ENCODE measurements at places on chromosomes 1 and 21.

DNA sequence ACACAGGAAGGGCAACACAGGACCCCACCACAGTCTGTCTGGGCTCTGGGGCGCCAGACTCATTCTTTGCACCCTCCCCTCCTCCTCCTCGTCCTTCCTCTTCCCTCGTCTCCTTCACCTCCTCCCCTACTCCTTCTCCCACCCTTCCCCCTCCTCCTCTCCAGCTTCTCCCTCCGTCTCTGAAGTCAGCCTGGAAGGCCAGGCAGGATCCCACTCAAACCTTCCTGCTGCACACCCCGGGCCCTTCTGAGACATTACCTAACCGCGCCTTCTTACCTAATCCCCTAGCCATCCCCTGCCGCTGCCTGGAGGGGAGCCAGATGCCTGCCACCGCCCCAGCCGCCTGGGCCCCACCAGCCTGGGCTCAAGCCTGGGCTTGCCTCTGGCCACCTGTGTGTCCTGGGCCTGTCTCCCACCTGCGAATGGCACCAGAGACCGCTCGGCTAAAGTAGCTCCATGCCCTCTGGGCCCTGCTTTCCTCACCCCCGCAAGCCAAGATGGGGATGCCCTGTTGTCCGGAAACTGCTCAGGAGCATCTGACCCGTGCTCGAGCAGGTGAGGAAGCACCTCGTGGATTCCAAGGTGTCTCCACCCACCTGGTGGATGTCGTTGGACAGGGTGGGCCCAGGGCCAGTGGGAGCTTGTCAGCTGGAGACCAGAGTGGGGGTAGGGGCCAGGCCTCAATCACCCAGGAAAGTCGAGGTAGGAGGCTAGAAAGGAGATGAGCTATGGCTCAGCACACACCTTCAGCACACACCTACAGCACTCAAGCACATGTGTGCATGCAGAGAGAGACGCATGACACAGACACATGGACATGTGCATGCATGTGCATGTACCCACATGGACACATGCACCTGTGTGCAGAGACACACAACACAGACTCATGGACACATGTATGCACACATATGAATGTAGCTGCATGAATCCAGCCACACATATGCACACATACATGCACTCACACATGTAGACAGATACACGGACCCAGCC, 31.9 kb downstream of the WNT9A start:
- no peak for DNase-seq

GRCh38 chr1:111699268-111699667, 39.9 kb downstream of the INKA2 start:
- DNase-seq: no peak

DNA sequence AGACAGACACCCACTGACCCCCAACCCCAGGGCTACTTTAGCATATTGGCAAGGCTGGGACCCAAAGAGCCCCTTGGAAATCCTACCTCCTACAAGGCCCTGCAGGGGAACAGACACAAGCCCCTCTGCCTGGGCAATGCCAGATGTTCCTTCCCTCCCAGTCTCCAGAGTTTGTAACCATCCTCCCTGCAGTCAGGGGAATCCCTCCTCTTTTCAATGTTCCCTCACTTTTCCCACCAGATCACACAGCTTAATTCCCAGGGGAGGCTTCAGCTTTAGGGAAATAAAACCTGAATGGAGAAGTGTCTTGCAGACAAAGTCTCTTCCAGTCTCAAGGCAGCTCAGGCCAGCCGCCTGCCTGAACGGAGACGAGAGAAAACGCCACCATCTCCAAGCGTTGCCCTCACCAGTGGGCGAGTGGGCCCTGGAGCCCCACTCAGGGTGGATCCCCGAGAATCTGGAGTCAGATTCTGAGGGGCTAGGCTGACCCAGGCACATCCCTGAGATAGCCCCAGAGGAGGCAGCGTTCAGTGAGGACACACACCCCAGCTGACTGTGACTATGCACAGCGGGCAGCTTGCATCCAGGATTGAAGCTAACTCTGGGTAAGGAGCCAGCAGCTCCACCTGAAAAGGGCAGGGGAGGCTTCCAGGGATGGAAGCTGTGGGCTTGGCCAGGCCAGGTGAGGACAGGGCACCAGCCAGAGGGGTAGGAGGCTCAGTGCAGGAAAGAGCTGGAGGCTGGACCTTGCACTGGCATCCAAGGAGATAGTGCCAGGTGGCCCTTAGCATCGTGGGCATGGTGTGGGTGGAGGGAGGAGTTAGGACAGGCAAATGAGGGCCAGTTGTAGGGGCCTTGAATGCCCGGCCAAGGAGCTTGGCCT, 44.0 kb upstream of the ZC3H12A start:
- no peak for DNase-seq

DNA sequence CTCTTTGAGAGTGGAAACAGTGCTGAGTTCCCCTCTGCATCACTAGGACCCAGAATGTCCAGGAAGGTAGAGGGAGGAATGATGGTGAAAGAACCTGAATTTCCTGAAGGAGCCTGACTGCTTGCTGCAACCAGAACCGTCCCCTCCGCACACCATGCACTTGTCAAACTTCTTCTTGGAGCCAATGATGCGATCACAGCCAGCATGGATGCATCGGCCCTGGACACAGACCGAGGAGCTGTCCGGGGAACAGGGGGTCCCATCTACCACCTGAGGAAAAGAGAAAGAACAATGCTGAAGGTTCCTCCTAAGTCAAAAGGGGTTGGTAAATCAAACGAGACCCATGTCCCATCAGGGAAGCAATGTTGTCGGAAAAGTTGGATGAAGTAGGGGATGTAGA, 6.9 kb downstream of the ADAMTS4 start:
- DNase-seq: no peak

- DNase-seq: no peak
Observed at GRCh38 chr1:53410701-53411100, 48.5 kb upstream of the DMRTB1 start.

- peak; percentile 37 for DNase-seq
Observed at GRCh38 chr21:14548779-14549178, 2.7 kb upstream of the SAMSN1 start.

DNA sequence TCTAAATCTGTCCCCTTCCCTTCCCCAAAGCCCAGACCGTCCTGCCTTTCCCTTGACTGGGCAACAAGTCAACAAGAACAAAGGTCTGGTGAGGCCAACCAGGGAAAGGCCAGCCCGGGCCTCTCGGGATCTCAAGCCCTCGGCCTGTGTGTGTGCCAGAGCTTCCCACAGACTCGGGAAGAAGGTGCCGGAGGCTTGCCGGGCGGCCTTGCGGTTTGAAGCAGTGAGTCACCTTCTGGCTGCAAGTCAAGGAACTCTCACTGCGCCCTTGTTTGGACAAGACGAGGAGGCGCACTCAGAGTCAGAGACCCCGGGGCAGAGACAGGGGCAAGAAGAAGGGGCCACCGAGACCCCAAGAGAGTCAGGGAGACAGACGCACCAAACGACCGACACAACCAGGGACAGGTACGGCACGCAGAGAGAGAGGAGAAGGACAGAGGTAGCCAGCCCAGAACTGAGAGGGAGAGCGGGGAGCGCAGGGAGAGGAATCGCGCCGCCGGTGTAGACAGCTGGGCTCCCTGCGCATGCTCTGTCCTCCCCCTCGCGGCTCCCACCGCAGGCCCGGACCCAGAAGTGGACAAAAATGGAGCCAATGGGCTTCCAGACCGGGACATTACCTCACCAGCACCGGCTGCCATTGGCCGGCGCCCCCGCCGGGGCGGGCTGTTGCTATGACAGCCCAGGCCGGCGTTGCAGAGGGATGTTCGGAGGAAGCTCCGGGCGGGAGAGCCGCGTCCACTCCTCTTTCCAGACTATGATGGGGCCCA, 66.6 kb upstream of the LAPTM5 start:
- peak; percentile 93 for DNase-seq

Measured in hematopoietic multipotent progenitor cell treated with erythropoietin and hydrocortisone succinate and interleukin-3 and kit ligand, for 8 days (in vitro differentiated cells).